ENCODE measurements at places on chromosomes 4 and X. TPM values are rescaled to one million over a fixed set of nuclear protein-coding genes. Genes with fewer than 3 reads are reported as not detected.

DNA sequence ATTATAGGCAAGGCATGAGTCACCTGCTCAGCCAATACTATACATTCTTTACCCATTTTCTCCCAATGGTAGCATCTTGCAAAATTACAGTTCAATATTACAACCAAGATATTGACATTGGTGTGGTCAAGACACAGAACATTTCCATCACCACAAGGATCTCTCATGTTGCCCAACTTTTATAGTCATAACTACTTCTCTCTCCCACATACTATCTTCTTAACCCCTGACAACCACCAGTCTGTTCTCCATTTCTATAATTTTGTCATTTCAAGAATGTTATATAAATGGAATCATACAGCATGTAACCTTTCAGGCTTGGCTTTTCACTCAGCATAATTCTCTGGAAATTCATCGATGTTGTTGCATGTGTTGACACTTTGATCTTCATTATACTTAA lies 144.9 kb downstream of the ENOX2 start:
- no peak for DNase-seq

GRCh38 chr4:125116431-125116830 lies 198.3 kb upstream of the FAT4 start:
- DNase-seq: no peak

ARSJ gene
- 12.8 TPM for total RNA-seq

DNA sequence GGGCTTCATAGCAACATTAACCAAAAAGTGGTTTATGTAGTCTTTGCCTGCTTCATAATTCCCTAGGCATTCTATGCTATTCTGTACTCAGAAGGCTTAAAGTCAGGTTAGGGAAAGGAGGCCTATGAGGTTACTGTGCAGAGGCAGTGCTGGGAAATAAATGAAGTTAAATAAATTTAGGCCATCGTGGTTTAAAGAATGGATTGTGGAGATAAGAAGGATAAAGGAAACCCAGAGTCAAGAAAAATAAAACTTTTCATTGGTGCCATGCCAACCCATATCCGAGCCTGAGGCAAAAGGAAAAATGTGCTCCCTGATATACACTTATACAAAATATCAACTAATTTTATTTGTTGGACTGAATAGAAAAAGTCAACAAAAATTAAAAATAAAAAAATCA lies 70.2 kb downstream of the AR start:
- DNase-seq: no peak

GRCh38 chr4:80462621-80463091 lies 127.1 kb downstream of the CFAP299 start:
- no peak for DNase-seq

GRCh38 chr4:156929386-156930105 lies 42.1 kb downstream of the PDGFC start:
- DNase-seq: no peak

- DNase-seq: no peak
Measured at GRCh38 chr4:95594629-95595028, 45.9 kb upstream of the UNC5C start.

GRCh38 chr4:15832523-15833451 lies 54.7 kb downstream of the CD38 start:
- no peak for DNase-seq
